ENCODE measurements at places on chromosomes 16 and 17.
A peak's percentile ranks its signal among the peaks of the same experiment; 100 is the strongest.

- no peak for DNase-seq
Measured at GRCh38 chr17:4221899-4222659, 41.7 kb downstream of the ANKFY1 start.

GRCh38 chr16:8679151-8679550 lies 4.7 kb downstream of the ABAT start:
- no peak for DNase-seq

DNA sequence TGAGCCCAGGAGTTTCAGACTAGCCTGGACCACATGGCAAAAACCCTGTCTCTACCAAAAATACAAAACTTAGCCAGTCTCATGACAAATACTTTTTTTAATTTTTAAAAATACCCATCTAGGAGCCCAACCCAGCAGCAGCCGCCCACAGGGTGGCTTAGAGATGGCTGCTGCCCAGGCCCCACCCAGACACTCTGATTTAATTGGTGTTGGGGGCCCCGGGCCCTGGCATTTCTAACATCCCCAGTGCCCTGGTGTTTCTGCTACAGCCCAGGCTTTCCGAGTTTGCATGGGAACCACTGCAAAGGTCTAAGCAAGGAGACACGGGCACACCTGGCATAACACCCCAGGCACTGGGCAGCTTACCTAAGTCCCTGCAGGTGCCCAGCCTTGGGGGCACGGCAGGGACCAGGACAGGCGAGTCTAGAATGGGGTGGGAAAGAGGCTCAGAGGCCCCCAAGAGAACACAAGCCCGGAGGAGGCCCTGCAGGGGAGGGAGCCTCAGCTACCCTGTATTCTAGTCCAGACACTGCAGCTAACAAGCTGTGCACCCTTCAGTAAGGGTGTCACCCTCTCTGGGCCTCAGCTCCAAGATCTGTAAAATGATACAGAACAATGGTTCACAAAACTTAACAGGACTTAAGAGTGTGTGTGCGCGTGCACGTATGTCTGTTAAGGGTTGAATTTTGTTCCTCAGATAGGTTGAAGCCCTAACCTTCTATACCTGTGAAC lies 48.8 kb downstream of the RMI2 start:
- no peak for DNase-seq

GRCh38 chr16:64654178-64654577 lies 467.7 kb downstream of the CDH11 start:
- no peak for DNase-seq

GRCh38 chr16:25217921-25218320 lies 1.2 kb downstream of the AQP8 start:
- DNase-seq, result no peak

DNA sequence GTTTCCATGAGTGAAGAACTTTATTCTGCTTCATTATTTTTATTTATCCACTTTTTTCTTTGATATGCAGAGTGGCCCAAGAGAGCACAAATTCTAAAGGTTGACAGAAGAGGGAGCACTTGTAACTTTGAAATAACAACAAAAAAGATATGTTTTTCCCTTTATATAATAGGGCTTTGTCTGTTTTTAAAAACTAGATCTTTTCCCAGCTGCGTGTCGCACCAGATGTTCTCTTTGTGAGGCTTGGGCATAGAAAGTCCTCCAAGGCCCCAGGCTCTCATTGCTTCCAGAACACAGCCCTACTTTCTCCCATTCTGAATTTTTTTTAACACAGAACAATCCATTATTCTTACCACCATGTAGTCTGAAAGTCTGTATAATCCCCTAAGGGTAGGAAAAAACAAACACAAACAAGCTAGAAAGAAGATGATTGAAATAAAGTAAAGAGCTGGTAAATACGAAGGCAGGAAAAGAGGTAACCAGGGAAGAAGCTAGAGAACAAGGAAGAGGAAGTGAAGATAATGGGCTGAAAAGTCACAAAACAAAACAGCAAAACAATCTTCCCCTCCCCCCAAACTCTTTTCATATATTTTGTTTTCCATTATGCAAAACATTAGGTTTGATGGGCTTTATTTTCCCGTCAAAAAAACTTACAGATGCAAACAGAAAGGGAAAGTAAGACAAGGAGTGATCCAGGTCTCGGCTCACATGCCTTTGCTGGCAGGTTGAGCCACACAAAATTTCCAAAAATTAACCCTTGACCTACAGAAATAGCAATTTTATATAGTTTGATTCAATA lies 160.4 kb downstream of the ABCA8 start:
- DNase-seq, result peak; percentile 55

GRCh38 chr16:4746215-4746614 lies 11.9 kb downstream of the DNAAF8 start:
- DNase-seq, result no peak

DNA sequence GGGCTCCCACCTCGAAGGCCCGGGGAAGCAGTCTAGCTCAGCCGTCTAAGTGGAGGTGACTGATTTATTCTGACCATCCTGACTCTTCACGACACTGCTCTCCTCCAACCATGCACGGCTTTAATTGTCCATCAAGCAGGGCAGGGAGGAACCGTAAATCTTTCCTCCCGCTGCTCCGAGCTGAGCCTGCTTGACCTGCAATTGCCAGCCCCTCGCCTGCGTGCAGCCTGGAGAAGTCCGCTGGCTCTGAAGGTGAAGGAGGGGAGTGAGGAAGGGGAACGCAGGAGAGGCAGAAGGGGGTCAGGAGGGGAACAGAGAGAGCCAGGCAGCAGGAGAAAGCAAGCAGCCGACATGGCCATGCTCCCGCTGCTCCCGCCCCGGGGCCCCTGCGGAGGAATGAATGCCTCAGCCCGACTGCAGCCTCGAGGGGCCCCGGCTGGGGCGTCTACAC lies 10.1 kb downstream of the RBFOX3 start:
- DNase-seq, result no peak

- DNase-seq, result no peak
Measured at GRCh38 chr16:1425616-1426370, 5.1 kb upstream of the PERCC1 start.

- peak; percentile 67 for DNase-seq
Measured at GRCh38 chr17:77312061-77312701, 171.4 kb downstream of the SEC14L1 start.

DNA sequence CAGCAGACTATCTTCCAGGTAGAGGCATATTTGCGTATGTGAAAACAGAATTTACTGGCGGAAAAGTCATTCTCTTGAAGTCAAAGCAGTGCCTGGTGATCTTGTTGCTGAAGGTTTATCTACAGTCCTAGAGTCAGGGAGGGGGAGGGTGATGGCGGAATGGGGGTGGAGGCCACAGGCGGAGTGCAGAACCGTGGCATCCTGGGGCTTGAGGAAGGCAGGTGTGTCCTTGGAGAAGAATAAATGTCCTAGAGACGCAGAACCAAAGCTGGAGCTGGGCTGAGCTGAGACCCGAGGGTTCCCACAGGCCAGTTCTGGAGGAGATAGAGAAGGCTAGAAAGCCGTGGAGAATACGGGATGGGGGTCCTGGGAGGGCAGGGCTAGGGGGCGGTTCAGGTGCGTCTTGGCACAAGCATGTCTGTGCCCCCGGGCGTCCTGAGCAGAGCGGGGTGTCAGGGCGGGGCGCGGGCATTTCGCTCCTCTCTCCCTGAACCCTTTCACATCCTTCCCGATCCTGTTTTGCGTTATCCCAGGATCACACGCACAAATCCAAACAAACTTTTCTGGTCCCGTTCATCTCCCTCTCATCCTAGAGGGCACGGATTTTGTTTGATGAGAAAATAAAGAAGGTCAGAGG lies 76.9 kb upstream of the CREBBP start:
- no peak for DNase-seq

- no peak for DNase-seq
Measured at GRCh38 chr17:58121925-58122324, 26.3 kb upstream of the OR4D1 start.

DNA sequence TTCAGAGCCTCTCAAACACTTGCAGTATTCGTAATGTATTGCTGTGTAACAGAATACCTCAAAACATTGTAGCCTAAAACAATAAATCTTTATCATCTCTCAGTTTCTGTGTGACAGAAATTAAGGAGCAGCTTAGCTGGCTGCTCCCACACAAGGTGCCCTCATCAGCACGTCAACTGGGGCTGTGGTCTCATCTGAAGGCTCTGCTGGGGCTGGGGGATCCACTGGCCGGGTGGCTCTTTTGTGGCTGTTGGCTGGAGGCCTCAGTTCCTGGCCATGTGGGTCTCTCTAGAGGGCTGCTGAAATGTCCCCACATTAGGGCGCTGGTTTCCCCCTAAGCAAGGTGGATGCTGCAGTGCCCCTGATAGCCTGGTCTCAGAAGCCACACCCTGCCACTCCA lies 113.4 kb upstream of the CIBAR2 start:
- DNase-seq, result no peak

GRCh38 chr16:53166099-53166498 lies 111.3 kb downstream of the CHD9 start:
- no peak for DNase-seq

DNA sequence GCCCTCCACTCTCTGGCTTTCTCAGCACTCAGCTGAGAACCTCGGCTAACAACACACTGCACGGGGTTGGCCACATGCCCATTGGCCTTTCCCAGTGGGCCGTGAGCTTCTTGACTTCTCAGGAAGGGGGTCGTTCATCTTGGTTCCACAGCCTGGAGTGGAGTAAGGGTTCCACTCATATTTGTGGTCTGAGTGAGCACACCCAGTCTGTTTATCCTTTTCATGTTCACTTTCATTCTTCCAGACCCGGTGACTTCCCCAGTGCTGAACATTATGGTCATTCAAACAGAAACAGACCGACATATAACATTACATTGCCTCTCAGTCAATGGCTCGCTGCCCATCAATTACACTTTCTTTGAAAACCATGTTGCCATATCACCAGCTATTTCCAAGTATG lies 8.2 kb downstream of the MILR1 start:
- DNase-seq, result no peak

- no peak for DNase-seq
Measured at GRCh38 chr17:6523330-6523729, 33.0 kb downstream of the PITPNM3 start.

Data from ovary (tissue), 10 donors.